Fibroblast of skin of left quadriceps (primary cell): ENCODE measurements at places on chromosomes 16 and 17.

- DNase-seq, result peak; percentile 35
Observed at GRCh38 chr17:45425125-45425983, 7.3 kb downstream of the ARHGAP27 start.

GRCh38 chr17:30808785-30809286, 15.7 kb downstream of the CRLF3 start:
- DNase-seq, result no peak

DNA sequence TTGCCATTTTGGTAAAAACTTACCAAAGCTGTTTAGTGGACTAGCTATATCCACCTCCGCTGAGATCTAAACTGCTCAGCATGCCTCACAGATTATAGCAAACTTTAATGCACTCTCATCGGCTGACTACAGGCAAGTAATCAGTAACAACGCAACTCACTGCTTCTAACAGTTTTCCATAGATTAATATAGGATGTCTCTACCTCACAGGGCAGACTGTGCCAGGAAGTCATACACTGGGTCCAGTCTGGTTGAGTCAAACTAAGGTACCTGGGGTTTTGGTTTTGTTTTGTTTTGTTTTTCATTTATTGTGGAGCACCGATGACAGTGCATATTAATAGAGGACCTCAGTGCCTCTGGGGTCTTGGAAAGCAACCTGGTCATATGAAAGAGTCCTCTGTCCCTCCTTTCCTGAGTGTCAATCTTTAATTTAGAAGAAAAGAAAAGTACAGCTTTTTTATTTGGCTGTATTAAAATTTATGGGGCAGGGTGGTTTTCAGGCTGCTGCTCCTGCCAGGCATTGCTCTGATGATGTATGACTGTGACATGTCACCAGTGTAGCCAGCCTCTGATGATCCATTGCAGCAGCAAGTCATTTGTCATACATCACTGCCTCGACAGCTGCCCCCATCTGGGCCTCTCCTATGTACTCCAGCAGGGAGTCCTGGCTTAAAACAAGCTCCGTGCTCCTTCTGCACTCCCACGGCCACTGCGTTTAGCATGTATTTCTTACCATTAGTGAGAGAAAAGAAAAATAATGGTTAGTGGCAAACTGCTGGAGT, 854.1 kb downstream of the KCNJ2 start:
- no peak for DNase-seq

GRCh38 chr17:9670596-9670995, 25.3 kb downstream of the USP43 start:
- DNase-seq, result no peak

- DNase-seq, result peak; percentile 27
Observed at GRCh38 chr17:63698886-63699637, 863 bp downstream of the LIMD2 start.

- DNase-seq, result no peak
Observed at GRCh38 chr16:27798241-27798640, 248.3 kb downstream of the KATNIP start.

GRCh38 chr17:7253082-7253481, 1.1 kb downstream of the ELP5 start:
- no peak for DNase-seq

- DNase-seq, result no peak
Observed at GRCh38 chr16:68732042-68732680, 4.9 kb upstream of the CDH1 start.

- no peak for DNase-seq
Observed at GRCh38 chr17:3960764-3961163, 3.5 kb downstream of the ATP2A3 start.

GRCh38 chr17:28053044-28053670, 10.7 kb downstream of the NLK start:
- DNase-seq, result no peak

DNA sequence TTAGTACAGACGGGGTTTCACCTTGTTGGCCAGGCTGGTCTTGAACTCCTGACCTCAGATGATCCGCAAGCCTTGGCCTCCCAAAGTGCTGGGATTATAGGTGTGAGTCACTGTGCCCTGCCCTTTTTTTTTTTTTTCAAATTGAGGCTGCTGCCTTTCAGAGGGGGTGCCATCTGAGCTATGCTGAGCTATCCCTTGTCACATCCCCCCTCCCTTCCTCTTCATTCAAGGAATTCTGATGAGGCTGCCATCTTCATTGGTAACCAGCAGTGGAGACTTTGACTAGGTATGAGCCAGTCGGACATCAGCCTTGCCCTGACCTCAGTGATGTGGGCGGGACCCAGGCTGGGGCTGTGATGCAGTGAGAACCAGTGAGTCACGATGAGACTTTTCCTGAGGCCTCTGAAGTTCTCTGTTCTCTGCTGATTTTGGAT, 24.4 kb upstream of the GPT2 start:
- no peak for DNase-seq

DNA sequence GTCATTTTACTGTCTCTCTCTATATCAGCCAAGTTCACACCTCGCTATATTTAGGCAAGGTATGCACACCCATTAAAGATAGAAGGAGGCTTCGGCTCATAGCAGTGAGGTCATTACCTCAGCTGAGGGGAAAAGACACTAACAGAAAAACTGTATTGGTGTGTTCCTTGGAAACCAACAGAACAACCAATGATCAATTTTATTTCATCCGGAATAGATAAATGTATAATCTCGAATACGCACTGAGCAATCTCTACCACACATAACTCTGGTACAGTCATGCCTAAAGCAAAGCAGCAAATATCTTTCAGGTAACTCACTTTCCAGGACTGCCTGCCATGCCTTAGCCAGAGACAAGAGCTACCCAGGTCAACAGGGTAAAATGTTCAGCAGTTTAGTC, 109.9 kb upstream of the CORO6 start:
- DNase-seq, result no peak

- DNase-seq, result no peak
Observed at GRCh38 chr17:38606646-38607611, 1.2 kb upstream of the SRCIN1 start.

GRCh38 chr17:35766903-35767510, 6.3 kb downstream of the C17orf50 start:
- no peak for DNase-seq

GRCh38 chr17:60169921-60170817, 20.4 kb downstream of the CA4 start:
- no peak for DNase-seq

DNA sequence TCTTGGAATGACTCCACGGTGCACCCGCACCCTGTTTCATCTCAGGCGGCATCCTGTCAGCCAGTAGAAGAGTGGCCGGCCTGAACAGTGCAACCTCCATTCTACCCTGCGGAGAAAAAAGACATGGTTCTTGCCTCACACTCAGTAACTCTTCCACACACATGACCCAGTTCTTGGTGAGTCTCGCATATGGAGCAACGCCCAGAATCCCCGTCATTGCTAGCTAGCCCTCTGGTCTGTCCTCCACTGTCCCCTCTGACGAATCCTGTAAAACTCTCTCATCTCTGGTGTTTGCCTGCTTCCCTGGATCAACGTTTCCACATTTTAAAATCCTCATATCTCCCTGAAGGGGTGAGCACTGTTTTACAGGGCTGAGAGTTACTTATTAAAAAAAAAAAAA, 4.2 kb upstream of the RDM1 start:
- DNase-seq, result no peak

GRCh38 chr16:85199880-85200279, 87.6 kb upstream of the CIBAR2 start:
- DNase-seq, result no peak

DNA sequence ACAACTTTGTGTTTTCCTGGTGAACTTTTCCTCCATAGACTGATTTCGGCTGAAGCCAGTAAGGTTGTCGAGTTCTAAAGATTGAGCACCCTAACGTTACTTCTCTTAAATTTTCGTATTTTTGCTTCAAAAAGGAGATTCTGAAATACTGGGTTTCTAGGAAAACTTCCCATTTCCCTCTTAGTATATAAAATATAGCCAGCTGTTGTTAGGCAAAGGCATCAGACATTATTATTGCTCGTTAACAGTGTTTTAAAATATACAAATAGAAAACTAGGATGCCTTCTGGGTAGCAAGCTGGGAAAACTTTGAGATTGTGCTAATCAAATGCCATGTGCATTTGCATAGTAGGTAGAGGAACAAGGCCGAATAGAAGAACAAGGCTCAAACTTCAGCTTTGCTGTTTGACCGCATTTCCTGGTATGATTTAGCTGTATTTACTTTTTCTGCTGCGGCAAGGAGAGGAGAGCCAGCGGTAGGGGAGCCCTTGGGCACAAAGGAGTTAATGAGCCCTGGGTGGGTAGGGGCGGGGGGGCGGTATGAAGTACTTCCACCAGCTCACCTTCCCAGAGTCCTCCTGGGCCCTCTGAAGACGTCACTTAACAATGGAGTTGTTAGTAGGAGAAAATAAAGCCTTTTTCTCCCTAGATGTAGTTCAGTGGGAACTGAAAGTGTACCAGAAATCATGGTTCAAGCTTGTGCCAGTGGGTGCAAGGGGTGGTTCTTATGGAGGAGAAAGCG, 151.9 kb downstream of the MSI2 start:
- DNase-seq, result no peak

DNA sequence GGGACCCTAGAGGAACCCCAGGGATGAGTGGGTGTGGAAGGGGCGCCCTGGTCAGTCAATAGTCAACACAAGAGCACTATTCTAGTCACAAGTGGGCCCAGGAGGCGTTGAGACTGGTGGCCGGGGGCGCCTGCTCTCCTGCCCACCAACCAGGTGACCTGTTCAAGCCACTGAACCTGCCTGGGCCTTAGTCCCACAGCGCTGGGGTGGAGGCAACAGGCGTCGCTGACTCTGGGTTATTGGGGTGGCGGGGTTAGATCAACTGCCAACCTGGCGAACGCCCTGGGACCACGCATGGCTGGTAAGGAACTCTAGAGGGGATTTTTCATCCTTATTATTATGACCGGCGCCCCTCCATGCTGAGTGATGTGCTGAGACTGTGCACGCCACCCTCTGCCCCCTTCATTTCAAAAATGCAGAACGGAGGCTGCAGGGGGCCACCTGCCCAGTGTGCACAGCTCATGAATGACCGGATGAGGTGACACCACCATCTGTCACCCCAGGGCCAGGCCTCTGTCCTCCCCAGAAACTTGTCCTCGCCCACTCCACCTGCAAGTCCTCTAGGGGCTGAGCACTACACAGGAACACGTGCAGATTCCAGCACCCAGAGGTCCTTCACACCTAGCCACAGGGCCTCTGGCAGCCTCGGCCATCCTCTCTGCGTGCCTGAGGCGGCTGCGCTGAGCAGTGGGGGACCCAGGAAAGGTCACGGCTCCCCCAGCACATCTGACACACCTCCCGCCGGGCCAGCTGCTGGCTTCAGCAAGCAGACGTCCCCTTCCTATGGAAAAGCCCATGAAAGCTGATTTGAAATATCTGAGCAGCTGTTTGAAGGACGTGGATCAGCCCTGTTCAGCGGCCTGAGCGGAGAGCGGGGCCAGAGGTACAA, 51.6 kb upstream of the DNAH17 start:
- no peak for DNase-seq

GRCh38 chr16:78607465-78607864, 508.0 kb downstream of the WWOX start:
- no peak for DNase-seq

GRCh38 chr17:73348018-73348828, 36.4 kb upstream of the CDC42EP4 start:
- DNase-seq, result no peak

DNA sequence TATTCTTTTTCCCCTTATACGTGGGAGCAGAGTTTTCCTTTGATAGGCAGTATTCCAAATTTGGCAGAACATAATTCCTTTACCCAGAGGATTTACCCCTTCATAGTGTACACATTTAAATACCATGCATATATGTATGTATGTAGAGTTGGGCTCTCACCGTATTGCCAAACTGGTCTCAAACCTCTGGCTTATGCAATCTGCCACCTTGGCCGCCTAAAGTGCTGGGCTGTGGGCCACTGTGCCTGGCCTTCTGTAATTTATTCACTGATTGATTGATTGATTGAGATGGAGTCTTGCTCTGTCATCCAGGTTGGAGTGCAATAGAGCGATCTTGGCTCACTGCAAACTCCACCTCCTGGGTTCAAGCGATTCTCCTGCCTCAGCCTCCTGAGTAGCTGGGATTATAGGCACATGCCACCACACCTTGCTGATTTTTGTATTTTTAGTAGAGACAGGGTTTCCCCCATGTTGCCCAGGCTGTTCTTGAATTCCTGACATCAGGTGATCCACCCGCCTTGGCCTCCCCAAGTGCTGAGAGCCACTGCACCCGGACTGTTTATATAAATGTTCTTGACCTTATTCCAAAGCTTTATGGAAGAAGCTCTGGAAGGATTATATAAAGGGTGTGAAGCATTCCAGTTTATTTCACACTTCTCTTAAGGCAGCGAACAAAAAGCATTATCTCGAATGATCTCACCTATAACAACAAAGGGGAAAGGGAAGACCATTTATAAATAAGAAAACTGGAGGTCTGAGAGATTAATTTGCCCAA, 14.9 kb downstream of the GLG1 start:
- no peak for DNase-seq

DNA sequence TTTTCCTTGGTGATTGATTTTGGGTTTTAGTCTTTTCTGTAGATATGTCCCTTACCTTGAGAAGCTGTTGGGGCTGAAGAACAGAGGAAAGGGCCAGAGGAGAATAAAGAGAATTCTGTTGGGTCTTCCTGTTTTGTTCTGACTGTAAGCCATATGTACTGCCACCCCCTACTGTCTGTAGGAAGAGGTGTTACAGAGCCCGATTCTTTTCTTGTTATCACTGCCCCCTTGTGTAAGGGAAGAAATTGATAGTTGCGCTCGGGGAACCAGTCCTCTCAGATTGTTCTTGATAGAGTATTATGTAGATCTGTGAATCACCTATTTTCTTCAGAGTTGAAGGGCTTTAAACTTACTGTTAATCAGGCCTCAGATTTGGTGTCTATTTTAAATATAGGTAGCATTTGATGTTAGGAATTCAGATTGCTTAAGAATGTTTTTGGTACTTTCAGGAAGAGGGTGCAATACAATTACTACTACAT, 2.4 kb downstream of the TANC2 start:
- peak; percentile 78 for DNase-seq

GRCh38 chr17:68292689-68293040, 1.4 kb downstream of the ARSG start:
- no peak for DNase-seq
